ENCODE measurements at places on chromosomes 6 and 20.
A peak's percentile ranks its signal among the peaks of the same experiment; 100 is the strongest.

DNA sequence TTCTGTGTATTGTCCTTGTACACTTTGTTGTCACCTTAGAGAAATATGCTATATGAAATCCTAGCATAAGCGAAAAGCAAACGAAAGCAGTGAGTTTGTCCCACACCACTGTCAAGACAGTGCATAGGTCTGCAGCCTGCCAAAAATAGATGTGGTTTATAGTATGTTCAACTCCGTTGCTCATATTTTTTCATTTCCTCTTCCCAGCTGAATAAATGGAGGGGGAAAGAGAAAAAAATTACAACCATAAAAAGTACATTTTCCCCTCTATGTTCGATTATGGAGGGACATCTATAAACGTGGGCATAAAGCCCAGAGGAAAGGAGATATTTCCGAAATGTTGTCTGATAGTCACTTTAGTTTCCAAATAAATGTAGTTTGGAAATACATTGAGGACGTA, 25.8 kb downstream of the PRL start:
- peak; percentile 9 for DNase-seq

GRCh38 chr20:50238081-50238800, 47.6 kb downstream of the CEBPB start:
- DNase-seq, result no peak

DNA sequence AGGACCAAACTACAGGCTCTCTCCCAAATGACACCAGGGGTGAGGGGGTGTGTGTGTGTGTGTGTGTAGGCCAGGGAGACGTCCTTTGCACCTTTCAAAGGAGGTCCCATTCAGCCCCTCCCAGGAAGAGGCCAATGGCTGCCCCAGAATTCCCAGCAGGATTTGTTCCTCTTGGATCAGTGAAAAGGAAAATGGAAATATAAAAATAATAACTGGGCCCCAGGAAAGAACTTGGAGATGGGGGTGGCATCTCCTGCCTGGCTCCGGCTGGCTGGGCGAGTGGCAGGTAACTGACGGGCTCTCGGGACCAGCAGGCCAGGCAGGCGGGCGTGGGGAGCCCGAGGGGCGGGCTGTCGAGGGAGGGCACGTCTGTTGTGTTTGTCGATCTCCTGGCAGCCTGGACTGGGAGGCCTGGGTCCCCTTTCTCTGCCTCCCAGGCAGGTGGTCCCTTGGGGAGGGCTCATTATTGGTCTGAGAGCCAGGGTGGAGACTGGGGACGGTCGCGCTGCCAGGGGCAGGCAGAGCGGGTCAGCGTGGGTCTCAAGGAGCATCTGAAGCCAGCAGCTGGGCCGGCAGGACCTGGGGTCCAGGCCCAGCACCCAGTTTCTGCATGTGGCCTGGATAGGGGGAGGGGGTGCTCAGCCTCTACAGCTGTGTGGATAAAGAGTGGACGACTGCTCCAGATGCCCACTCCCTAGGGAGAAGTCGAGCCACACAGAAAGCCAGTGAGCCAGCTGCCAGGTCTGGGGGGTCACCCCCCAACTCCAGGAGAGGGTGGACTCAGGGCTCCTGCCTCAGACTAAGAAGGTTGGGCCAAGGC, 3.1 kb downstream of the NOL4L start:
- DNase-seq, result no peak

DNA sequence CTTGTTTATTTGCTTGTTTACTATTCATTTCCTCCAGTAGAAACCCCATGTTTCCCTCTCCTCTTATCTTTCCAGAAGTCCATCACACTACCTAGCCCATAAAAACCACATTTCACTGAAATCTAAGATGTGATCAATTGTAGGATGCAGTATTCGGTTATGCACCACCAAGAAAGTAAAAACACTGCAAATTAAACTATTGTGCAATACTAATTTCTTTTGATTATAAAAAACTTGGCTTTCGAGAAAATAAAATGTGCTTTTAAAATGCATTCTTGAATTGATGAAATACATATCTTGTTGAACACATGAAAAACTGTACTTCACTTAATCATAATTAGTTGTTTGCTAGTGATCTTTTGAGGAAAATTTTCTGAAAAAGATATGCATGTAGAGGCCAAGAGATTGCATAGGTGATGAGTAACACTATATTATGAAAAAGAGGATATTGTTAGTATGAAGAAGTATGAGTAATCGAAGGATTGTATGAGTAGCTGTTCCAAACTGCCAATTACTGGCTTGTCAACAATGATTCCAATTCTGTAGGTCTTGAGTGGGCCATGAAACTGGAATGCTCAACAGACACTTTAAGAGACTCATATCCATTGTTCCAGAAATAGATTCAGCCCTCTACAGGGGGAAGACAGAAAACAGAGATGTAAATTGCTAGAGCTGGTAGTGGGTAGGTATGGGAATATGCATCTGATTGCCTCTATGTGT, 79.7 kb downstream of the RNF217 start:
- DNase-seq, result no peak

DNA sequence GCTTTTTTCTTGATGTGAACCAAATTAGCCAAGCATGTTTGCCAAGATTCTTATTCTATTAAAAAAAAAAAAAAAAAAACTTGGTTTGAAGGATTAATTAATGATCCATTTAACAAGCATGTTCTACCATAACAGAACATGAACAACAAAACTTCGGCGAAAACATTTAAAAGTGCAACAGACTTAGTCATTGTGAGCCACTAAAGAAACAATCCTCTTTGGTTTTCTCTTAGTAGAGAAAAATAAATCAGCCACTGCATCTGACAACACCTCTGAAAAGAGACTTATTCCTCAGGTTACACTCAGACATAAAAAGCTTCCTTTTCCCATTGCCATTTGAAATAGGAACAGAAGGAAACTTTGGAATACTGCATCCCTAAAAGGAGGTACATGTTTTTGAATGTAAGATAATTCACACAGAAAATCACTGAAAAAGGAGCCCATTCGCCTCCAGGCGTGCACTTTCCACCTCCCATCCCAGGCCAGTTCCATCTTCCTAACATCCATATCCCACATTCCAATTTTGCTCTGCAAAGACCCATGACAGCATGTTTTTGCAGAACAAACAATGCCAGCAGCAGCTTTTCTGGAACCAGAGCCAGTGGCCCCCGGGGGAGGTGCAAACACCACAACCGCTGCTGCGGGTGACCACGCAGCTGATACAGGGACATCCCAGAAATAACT, 79.5 kb downstream of the ZMYND8 start:
- no peak for DNase-seq

DNA sequence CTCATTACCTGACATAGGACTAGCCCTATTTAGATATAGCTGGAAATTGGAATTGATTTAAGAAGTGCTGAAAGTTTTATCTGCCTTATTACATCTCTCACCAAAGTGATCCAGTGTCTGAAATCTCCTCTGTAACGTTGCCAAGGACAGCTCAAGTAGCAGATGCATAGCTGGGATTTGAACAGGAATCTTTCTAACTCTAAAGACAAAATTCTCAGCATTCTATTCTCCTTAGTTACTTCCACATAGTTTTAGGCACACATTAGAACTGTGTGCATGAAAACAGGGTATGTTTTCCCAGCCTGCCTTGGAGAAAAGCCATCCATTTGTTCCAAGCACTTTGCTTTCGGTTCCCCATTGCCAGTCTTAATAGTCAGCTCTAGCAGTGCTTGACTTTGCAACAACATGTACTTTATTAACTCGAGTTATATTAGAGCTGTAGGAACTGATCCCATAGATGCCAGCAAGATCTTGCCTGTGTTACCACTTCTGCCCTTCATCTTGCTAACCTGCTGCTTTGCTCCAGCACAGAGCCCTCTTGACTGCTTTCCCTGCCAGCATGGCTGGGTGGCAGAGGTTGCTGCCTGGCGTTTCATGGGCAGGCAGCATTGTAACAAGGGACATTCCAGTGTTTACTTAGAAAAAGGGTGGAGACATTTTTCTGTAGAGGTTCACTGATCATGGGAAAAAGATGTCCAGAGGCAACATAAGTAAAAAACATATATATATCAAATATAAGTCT, 56.1 kb upstream of the STMND1 start:
- DNase-seq, result no peak

- DNase-seq, result no peak
Measured at GRCh38 chr20:35387334-35387733, 24.4 kb downstream of the UQCC1 start.

GRCh38 chr20:36035745-36036144, 67.4 kb downstream of the CNBD2 start:
- DNase-seq, result no peak

DNA sequence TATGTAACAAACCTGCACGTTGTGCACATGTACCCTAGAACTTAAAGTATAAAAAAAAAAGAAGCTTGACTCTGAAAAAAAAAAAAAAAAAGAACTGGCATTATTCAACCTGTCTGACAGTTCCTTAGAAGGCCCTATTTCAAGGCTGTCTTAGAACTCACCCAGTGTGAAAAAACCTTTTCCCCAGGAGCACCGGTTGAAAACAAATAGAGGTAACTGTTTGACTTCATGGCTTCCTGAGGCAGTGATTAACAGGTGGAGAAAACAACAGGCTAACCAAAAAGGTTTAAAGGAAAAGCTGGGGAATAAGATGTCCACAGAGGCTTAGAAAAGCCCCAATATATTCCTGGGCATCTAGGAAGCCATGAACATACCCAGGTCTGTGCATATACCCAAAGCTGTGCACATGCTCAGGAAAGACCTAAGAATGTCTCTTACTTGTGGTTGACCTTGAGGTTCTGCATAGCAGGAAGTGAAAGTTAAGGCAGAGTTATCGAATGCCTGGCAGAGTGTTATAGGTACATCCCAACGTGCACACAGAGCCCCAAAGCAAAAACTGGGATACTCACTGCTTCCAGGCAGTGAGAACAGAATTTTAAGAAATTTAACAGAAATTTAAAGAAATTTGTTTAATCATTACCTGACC, 7.0 kb downstream of the UQCC1 start:
- DNase-seq, result peak; percentile 27

GRCh38 chr6:13286181-13286580, 42.2 kb downstream of the TBC1D7 start:
- no peak for DNase-seq

GRCh38 chr20:19176470-19177052, 35.9 kb upstream of the SLC24A3 start:
- DNase-seq, result no peak

- no peak for DNase-seq
Measured at GRCh38 chr20:62363920-62364851, 2.9 kb downstream of the LAMA5 start.

DNA sequence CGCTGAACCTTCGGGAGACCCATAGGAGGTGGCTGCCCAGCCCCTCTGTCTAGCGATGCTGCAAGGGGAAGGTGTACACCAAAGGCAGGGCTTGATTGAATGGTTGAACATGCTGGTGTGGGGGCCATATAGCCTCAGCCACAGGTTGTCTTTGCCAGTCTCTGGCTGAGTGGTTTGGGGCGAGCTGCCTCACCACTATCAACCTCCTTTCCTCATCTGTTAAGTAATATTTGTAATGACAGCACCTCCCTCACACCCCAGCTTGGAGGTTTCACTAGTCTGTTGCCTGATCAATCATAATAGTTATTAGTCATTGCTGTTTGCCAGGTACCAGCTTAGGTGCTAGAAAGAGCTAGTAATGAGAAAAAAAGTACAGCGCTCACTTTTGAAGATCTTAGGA, 11.8 kb upstream of the ZNF831 start:
- no peak for DNase-seq

DNA sequence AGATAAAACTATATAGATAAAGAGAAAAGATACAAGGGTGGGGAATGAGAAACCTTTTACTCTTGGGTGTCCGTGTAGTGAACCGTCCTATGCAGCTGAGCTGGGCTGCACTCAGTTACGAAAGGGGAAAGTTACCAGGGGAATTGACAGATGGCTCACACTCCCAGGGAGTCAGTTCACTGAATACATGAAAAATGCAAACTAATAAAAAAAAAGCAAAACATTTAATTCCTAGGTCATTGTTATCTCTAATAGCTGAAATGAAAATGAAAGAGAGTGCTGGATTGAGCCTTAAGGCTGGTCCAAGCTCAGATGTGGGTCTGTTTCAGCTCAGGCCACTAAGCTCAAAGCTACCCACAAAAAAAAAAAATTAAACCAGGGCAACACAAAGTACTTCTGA, 138.0 kb downstream of the THBS2 start:
- DNase-seq, result no peak

- no peak for DNase-seq
Measured at GRCh38 chr6:147065786-147066185, 138.4 kb upstream of the STXBP5 start.

- DNase-seq, result no peak
Measured at GRCh38 chr6:55886185-55886836, 10.9 kb upstream of the BMP5 start.

- no peak for DNase-seq
Measured at GRCh38 chr6:127518710-127519468, at the start of gene MTCL3. TSS of gene MTCL3 (minus strand) at chr6:127519335.

DNA sequence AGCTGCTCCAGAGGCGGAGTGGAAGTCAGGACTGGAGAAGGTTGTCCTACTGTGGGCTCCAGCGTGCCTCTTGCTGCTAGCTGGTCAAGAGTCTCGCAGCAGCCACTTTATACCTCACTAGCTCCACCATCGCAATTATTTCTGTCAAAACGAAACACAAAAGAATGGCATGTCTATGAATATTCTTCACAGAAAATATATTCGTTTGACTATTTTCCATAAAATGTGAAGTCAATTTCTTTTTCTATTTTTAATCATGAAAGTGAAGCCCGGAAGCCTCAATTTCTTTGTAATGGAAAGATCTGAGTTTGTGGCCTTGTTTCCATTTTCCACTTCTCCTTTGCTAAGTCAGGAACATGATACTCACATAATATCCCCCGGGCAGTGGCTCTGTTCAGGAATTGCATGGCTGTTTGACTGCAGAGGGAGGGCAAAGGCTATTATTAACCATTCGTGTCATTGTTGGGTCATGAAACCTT, 51.7 kb downstream of the DTD1 start:
- DNase-seq, result no peak

DNA sequence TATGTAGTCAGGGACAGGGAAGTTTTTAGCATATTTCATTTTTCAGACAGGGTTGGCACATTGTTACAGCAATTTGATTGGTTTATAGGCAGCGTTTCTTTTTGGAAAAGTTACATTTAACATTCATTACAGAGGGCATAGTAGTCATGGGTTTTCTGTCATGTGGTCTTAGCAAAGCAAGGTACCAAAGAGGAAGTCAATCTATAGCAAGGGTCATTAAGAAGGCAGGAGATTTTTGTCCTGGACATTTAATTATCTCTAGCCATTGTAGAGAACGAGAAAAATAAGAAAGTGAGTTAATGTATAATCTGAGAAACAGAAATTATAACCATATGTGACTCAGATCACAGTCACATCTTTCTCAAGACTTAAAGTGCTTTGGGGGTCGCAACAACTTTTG, 47.4 kb downstream of the TPD52L1 start:
- no peak for DNase-seq

GRCh38 chr6:68973066-68973465, 338.0 kb downstream of the ADGRB3 start:
- no peak for DNase-seq

DNA sequence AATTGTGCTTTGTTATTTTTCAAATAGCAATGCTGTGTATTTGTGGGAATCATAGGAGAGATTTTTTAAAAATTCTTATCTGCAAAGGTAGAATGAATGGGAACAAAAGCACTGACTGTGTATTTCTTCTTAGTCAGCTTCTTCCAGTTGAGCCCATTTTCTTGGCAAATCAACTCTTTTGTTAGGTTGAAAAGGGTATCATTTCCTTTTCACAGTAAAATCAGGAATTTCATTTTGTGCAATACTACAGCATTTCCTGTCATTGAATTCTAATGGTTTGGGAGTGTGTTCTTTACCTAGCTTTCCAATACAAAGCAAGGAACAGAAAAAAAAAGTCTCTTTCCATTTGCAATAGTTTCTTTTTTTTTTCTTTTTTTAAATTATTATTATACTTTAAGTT, 19.0 kb upstream of the EXOC2 start:
- DNase-seq, result no peak

- no peak for DNase-seq
Measured at GRCh38 chr6:47633141-47633540, 65.2 kb upstream of the ADGRF4 start.

Measured in SIG-M5 (cell line).